B cell (primary cell): ENCODE measurements at places on chromosomes 12 and 14.

DNA sequence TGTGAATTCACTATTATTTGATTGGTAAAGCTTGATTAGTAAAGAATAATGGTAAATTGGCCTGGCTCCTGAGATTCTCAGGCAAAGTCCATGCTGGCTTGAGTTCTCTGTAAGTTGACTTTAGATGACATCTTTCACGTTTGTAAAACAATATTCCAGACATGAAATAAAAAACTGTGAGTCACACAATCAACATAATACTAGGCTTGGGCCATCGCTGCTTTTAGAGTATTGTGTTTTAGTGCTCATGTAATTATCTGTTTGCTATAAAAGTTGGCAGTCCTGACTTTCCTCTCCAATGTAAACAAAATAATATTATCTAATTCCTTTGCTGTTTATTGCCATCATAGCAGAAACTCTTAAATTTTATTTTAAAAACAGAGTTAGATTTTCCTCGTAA lies 3.9 kb upstream of the TBC1D30 start:
- no peak for DNase-seq

DNA sequence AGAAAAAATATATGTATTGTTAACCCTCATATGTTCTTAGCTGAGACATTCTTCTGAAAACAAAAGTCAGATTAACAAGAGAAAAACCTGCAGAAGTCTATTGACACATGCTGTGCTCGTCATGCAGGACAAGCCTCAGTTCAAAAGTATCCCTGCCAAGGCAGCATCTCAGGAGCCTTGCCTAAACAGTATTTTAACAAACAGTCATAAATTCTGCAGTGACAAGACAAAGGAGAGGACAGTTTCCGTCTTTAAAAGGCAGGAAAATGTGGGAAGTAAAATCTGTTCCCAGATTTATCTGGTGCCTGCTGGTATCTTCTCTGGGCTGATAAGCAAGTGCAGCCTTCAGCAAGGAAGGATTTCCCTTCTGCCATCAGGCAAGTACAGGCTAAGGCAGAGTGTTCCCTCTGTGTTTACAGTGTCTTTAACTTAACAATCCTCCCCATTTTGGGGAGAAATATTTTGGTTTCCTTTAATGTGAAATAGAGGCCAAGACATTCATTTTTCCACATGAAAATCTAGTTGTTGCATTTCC lies 480.2 kb upstream of the CCDC196 start:
- no peak for DNase-seq

DNA sequence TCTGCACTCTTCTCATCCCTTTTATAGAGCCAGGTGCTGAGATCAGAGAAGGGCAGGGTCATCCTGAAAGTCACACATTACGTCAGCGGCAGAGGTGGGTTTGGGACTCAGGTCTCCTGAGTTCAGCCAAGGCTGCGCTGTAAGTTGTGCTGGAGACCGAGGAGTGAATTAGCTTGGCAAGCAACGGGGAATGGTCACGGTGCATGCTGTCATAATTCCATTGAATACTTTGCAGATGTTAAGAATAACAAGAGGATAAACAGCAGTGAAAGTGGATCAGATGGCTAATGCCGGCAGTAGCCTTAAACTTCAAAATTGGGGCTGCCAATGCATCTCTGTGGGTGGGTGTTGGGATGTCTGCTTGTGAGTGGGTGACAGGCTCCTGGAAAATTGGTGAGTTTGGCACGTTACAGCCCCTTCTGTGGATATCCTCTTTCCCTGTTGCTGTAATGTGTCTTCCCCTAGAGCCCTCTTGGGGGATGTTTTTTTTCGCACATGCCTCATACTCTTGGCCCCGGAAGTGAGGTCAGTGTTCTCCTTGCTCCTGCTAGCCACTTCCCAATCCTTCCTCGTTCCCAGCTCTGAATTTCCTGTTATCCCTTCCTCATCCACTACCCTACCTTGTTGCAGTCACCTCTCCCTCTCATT lies 287.1 kb upstream of the SRRM4 start:
- DNase-seq = no peak

GRCh38 chr12:114841557-114842251 lies 157.7 kb upstream of the TBX3 start:
- no peak for DNase-seq

GRCh38 chr14:36035675-36036074 lies 140.8 kb downstream of the PTCSC3 start:
- no peak for DNase-seq

GRCh38 chr12:62466018-62466593 lies 520 bp upstream of the MON2 start:
- peak; percentile 70 for DNase-seq

DNA sequence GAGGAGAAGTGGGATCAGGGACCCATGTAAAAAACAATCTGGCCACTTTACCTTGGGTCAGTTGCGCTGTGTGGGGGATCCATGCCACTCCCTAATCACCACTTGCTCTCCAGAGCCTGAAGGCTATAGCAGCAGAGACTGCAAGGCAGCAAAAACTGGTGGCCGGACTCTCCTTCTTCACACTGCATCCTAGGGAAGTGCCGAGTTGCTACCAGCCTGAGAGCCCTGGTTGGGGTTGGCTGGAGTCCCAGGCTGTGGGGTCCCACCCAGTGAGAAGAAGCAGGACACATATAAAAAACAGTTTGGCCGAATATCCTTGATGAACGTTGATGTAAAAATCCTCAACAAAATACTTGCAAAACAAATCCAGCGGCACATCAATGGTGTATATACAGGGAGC lies 341.2 kb downstream of the AEBP2 start:
- no peak for DNase-seq

- no peak for DNase-seq
Measured at GRCh38 chr14:47662466-47662865, 12.9 kb downstream of the MDGA2 start.

- DNase-seq = no peak
Measured at GRCh38 chr12:131505561-131505960, 205.3 kb upstream of the SFSWAP start.

DNA sequence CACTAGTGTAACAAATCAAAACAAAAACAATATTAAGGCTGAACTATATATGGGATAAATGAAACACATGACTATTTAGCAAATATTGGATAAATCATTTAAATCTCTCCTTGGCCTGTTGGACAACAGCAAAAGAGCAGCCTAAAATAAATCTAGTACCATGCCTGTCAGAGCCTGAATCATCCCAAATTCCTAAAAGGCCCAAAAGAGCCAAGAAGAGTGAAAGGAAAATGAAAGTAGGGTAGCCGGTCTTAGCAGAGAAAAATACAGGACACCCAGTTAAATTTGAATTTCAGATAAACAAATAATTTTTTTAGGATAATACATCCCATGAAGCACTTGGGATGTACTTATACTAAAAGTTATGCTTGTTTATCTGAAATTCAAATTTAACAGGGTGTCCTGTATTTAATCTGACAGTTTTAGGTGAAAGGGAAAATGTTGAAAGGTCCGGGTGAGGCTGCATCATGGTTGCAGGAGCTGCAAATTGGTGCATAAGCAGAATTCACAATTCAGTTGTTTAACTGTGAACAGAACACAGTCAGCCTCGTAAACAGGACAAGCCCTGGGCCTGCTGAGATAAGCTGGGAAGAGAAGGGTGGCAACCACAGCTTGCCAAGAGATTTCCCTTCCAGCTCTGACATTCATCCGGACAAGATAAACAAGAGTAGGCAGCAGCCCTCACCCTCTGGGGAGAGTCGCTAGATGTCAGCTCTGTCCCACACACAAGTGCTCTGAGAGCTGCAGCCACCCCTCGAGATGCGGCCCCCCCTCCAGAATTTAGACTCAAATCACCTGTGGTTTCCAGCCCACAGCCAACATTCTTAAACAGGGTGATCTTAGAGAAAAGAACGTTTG lies 30.3 kb downstream of the DMAC2L start:
- peak; percentile 70 for DNase-seq

- no peak for DNase-seq
Measured at GRCh38 chr12:51004504-51004903, 21.7 kb downstream of the SLC11A2 start.

GRCh38 chr12:94205822-94206221 lies 57.4 kb downstream of the PLXNC1 start:
- DNase-seq = peak; percentile 15

DNA sequence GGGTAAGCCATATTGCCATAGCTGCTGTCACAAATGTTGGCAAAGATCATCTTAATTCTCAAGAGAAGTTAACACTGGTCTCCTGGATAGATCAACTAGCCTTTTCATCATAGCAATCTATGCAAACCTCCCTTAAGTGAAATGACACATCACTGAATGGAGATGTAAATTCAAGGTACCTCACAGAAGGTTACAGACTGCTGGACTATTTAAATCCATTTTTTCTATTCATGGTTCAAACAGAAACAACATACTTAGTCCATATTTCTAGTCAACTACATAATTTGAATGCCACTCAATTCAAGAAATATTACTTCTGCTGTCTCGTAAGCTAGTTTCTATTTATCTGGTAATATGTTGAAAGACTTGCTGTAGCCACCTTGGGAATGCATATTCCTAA lies 748.3 kb downstream of the C12orf50 start:
- no peak for DNase-seq

GRCh38 chr12:30792648-30793499 lies 38.1 kb upstream of the CAPRIN2 start:
- DNase-seq = no peak

DNA sequence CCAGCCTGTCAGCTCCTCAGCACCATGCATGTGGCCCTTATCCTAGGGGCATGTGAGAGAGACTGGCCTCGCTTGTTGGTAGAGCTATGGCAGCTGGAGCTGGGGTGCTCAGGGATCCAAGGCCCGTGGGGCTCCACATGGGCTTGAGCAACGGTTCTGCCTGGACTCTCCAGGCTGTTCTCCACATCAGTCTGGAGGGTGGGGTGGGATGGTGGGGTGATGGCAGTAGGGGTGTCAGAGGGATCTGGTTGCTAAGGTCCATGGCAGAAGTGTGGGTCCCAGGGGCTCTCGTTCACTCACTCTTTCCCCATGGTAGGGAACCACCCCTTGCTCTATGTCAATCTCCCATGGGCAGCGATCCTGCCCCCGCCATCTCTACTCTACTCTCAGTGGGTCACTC lies 622.6 kb downstream of the LRFN5 start:
- DNase-seq = no peak

GRCh38 chr14:105029402-105029801 lies 8.5 kb upstream of the CDCA4 start:
- DNase-seq = no peak

- DNase-seq = peak; percentile 46
Measured at GRCh38 chr14:101781240-101782061, 19.9 kb downstream of the PPP2R5C start.

GRCh38 chr14:84566109-84566508 lies 963.8 kb upstream of the FLRT2 start:
- DNase-seq = no peak

- DNase-seq = no peak
Measured at GRCh38 chr14:53599221-53599945, 357.2 kb downstream of the BMP4 start.

DNA sequence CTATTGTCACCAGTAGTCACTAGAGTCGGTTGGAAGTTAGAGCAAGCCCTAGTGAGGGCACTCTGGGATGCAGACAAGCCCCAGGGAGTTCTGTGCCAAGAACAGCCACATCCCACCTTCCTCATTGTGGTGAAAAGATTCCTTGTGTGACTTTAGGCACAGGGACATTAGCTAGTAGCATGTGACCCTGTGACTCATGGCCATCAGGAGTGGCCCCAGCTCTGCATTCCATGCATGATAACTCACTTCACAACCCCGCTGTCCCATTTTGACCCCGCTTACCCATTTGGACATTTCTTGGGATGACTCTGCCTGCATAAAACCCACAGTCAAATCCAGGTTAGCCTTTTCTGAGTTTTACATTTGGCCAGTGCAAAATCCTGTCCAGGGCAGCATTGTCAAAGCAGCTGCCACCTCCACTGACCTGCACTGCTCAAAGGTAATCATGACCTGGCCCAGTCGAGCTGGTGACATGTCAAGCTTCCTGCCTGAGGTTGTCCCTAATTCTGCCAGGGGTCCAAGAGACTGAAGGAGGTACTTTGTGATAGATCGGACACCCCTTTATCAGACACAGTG lies 430.5 kb downstream of the DPF3 start:
- no peak for DNase-seq

- no peak for DNase-seq
Measured at GRCh38 chr12:75812271-75813018, 219.1 kb downstream of the PHLDA1 start.

GRCh38 chr14:80077262-80077661 lies 134.0 kb downstream of the DIO2 start:
- no peak for DNase-seq

DNA sequence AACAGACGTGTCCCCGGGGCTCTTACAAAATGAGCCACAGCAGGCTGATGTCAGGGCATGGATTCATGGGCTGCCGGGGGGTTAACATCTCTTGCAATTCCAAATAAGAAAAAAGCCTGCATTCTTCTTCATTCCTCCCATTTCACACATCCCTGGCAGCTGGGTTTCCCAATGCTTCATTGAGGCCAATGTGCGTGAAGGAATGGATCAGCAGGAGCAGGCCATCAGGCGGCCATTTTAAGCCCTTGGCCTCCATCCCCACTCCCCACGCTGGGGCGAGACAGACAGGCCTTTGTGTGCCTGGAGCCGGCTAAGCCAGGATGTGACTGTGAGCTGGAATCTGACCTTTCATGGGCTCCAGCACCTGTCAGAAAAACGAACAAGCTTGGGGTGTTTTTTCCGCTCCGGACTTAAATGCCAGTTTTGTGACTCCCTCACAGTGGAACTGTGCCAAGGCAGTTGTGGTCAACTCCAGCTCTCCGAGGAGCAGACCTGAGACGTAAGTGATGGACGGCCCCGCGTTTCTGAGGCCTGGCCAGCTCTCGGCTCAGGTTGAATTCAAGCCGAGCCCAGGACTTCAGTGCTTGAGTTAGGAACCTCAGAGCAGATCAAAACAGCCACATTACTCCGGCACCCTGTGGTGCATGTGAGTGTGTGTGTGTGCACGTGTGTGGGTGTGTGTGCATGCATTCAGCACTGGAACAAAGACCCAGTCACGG lies 133.1 kb downstream of the TMEM30B start:
- no peak for DNase-seq

DNA sequence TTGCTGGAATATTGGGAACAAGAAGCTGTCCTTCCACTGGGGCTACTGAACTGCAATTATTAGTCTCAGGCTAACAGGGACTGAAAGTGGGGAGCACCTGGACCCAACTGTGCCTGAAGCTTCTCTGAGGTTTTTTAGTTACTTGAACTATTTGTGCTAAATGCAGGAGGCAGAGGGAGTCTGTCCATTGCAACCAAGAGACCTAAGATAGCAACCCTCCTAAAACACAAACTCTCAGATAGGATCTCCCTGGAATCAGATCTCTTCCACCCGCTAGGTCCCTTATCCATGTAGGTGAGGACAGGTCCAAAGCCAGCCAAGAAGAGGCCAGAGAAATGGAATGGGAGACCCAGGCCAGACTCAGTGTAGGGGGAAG lies 58.1 kb downstream of the NCOR2 start:
- no peak for DNase-seq

DNA sequence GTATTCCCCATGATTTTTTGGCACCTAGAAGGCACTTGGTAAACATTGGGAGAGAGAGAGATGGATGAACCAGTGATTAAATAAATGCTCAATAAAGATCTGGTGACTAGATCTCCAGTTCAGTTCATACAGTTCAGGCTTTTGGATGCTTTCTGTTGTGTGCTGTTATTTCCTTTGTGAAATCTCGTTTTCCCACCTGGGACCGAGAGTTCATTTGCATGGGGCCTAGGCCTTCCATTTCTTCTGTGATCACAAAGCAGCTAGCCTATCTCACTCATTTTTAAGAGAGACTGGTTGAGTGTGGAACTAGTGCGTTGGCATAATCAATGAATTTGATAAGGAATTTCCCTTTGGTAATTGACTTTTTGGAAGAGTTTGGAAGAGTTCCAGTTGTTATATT lies 104.0 kb downstream of the VRK1 start:
- no peak for DNase-seq

- no peak for DNase-seq
Measured at GRCh38 chr14:61315313-61315712, 6.1 kb upstream of the PRKCH start.

GRCh38 chr12:118781692-118782091 lies 199.6 kb upstream of the SRRM4 start:
- no peak for DNase-seq
